GM12878 (cell line): ENCODE measurements at places on chromosomes 4 and X. TPM values are rescaled to one million over a fixed set of nuclear protein-coding genes. Genes with fewer than 3 reads are reported as not detected.

DNA sequence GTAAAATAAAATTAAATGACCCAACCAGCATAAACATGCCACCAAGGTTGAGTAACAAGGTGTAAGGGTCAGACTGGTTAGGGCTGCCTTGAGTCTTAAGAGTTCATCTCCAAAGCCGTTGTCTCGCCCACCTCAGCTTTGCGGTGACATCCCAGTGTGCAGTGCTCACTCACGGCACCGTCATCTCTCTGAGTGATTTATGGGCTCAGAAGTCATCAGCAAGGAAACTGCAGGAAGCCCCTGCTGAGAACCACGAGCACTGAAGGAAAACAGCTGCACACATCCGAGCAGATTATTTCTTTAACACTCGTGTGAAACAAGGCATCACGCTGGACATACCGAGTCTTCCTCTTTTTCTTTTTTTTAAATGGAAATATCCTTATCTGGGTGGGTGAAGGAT, 411.1 kb downstream of the TRIML1 start:
- no peak for DNase-seq

- no peak for DNase-seq
Observed at GRCh38 chrX:33686105-33686504, 446.0 kb downstream of the FAM47A start.

The GAGE12F gene
- total RNA-seq: 0.72 TPM in 1 of 2 replicates, not detected in the other

The TMEM156 gene
- 18.4 and 20.8 TPM in 2 replicates for total RNA-seq

- DNase-seq: no peak
Observed at GRCh38 chr4:31592293-31592692, 872.1 kb downstream of the PCDH7 start.
